ENCODE measurements at places on chromosomes 7 and 10.
A peak's percentile ranks its signal among the peaks of the same experiment; 100 is the strongest.

DNA sequence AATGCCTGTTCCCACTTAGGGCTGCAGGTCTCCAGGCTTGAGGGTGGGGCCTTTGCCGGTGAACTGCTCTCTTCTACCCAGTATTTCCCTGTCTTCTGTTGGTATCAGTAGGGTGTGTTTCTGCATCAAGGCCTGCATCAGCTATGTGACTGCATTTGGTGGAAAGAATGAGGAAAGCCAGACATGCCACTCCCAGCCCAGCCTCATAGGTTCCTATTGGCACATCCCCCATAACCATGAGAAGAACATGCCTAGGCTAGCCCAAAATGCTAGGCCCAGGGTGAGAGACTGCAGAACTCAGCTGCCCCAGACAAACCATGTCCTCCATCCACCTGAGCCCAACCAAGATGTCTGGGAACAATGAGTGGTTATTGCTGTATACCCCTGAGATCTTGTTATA, 380.3 kb upstream of the ADARB2 start:
- no peak for DNase-seq

GRCh38 chr7:72266771-72267170, 145.4 kb downstream of the CALN1 start:
- no peak for DNase-seq

GRCh38 chr10:101612872-101613271, 24.8 kb downstream of the DPCD start:
- peak; percentile 51 for DNase-seq

GRCh38 chr7:70634610-70635068, 497.3 kb upstream of the GALNT17 start:
- no peak for DNase-seq

DNA sequence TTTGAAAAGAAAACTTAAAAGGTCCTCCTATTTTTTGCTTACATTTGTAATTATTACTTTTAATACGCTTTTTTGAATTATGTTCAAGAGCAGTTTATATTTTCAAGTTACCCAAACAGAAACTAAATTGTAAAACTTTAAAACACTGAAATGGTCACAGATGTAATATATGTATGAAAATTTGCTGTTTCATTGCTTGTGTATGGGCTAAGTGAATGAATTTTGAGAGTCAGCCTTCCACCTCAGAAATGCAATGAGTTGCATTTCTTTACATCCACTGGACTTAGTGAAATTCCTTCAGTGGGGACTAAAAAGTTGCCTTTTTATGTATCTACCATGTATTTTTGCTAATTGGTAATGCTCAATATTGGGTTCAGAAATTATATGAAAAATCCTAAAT, 1.6 kb downstream of the VPS26A start:
- no peak for DNase-seq

- DNase-seq = no peak
These were observed 220.7 kb upstream of the GLI3 start for GRCh38 chr7:42457663-42458062.

DNA sequence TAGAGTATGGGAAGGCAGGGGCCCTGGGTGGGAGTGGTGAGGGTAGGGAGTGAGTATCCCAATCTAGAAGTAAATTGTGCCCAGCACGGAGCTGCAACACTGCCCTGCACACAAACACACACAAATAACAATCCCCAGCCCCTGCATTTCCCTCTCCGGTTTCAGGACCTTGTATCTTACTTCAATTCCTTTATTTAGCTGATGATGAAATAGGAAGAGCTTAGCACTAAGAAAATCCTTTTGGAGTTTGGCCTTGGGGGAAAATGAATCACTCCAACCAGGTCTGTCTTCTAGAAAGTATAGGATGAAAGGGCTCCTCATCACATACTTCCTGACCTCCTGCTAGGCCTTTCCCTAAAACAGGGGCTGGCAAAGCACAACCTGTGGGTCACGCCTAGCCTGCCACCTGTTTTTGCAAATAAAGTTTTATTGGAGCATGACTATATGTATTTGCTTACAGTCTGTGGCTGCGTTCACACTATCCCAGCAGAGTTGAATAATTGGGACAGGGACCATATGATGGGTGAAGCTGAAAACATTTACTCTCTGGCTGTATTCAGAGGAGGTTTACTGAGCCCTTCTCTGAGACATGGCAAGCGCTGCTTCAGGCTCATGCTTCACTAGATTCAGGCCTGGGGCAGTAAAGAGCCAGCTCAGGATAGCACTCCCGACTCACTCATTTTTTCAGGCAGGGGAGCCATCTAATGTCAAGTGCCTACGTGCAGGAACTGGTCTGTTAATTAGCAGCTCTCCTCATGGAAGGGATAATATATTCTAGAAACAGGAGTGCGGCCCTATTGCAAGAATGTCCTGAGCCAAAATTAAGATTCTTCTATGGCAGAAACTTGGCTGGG, 111.0 kb downstream of the EGFR start:
- DNase-seq = no peak

DNA sequence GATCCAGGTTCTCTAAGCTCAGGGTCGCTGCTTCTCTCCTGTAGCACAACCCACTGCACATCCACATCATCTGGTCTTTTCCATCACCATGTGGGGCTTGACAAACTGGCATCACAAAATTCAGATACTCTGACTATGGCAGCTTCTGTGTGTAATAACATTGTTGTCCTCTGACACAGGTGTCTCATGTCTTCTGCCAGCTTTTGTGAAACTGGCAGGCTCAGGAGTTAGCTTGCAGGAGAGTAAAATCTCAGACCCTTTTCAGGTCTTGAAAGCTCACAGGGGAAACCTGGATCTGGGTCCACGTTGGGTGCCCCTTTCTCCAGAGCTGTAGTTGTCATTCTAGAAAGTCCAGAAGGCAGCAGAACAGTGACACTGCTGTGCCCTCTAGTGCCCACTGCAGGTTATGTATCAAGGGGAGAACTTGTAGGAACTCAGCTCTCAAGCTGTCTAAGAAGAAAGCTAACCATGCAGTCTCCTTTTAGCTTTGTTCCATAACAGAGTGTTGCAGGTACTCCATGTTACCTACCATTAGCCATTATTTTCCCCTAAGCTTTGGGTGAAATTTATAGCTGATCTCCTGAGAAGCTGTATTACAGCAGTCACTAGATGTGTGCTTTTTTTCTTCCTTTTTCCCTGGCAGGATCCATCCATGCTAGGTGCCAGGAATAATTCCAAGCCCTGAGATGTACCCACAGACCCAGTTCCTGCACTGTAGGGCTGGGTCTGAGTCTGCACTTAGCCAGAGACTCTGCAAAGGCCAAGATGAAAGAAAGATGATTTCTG, 102.7 kb downstream of the ZNF248 start:
- DNase-seq = peak; percentile 70

All from WERI-Rb-1 (cell line).